Stimulated activated CD4-positive, alpha-beta T cell treated with anti-CD3 and anti-CD28 coated beads, Interleukin-1b, Interleukin-23, amount 100 ng/mL, for 1 hour (primary cell): ENCODE measurements at places on chromosomes 7 and 10.

GRCh38 chr10:110207011-110207804 lies at the start of gene MXI1:
Gene MXI1 (plus strand): TSS chr10:110207605. CDS start chr10:110207809, 204 bp downstream.
- no peak for DNase-seq

- no peak for DNase-seq
These were observed 278.9 kb downstream of the GRID1 start for GRCh38 chr10:86087716-86088115.

GRCh38 chr10:7085913-7086589 lies 324.8 kb downstream of the SFMBT2 start:
- no peak for DNase-seq

DNA sequence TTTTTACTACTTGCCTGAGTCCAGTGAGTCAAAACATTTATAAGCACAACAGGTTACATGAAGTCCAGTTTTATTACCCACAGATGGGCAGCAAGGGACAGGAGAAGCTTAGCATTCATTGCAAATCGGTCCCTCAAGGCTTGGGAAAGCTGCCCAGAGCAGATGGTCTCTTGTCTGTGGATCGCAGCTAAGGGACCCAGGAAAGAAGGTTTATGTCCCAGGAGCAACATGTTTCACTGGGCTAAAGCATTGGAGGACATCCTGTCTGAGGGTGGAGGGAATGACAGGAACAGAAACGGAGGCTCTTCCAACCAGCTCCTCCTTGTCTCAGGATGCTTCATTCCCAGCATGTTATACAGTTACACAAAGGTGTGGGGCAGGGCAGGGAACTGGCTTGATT lies 39.3 kb downstream of the TRIM24 start:
- no peak for DNase-seq

DNA sequence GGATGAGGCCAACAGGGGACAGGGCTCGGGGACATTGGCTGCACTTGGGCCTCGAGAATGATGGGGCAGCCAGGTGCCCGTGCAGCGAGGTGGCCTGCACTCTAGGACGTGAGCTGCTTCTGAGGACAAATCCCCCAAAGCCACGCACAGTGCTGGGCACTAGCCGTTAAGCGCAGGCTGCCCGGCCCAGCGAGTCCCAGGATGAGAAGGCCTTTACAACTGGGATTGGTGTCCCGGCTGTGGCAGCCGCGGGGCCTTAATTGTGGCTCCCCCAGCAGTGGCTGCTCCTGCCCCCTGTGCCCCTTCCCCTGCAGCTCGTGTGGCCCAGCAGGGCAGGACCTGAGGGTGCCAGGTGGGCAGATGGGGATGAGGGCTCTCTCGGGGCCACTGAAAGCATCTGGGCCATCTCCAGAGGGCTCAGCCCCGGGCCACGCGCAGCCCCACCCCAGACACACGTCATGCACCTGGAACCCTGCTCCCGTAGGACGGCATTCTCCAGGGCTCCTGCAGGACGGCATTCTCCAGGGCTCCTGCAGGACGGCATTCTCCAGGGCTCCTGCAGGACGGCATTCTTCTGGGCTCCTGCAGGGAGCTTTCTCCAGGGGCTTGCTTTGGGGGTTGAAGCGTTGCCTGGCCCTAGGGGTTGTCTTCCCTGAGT lies 6.6 kb downstream of the PWWP2B start:
- DNase-seq, result no peak

DNA sequence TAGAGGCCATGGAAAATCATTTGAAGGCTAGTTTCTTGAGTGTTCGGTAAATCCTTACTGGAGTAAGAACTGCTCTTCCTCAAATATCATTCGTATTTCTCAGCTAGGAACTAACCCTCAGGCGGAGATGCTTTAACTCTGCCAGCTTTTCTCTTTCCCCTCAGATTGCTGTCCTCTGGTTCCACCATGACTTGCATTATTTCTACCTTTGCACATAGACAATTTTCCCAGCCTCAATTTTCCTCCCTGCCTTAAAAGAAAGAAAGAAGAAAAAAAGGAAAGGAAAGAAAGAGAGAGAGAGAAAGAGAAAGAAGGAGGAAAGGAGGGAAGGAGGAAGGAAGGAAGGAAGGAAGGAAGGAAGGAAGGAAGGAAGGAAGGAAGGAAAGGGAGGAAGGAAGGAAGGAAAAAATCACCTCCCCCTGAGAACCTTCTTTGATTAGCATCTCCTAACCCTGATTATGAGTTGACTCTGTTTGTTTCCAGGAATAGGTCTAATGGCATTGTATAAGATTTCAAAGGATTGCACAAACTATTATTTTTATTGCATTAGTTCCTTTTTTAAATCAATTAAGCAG lies 123.3 kb upstream of the FAM204A start:
- no peak for DNase-seq

DNA sequence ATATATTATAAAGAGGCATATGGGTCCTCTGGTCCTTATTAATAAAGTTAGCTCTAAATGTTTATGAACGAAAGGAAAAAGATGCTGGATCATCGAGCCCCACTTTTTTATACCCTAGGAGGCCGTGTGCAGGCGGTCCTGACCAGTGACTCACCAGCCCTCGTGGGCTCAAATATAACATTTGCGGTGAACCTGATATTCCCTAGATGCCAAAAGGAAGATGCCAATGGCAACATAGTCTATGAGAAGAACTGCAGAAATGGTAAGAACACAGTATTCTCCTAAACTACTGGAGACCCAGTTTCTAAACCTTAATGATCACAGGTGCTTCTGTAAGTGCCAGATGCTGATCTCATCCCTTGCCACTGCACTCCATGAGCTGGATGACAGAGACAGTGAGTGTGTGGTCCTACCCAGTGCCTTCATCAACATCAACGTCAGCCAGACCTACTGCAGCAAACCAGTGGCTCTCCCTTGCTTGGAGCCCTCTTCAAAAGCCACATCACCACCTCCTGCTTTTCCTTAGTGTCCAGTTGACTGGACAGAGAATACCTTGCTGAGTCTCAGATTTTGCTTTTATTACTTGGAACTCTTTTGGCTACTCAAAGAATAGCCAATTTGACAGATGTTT lies 7.6 kb downstream of the GPNMB start:
- DNase-seq, result no peak

- no peak for DNase-seq
These were observed 1.6 kb downstream of the ZRANB1 start for GRCh38 chr10:124943301-124944092.

DNA sequence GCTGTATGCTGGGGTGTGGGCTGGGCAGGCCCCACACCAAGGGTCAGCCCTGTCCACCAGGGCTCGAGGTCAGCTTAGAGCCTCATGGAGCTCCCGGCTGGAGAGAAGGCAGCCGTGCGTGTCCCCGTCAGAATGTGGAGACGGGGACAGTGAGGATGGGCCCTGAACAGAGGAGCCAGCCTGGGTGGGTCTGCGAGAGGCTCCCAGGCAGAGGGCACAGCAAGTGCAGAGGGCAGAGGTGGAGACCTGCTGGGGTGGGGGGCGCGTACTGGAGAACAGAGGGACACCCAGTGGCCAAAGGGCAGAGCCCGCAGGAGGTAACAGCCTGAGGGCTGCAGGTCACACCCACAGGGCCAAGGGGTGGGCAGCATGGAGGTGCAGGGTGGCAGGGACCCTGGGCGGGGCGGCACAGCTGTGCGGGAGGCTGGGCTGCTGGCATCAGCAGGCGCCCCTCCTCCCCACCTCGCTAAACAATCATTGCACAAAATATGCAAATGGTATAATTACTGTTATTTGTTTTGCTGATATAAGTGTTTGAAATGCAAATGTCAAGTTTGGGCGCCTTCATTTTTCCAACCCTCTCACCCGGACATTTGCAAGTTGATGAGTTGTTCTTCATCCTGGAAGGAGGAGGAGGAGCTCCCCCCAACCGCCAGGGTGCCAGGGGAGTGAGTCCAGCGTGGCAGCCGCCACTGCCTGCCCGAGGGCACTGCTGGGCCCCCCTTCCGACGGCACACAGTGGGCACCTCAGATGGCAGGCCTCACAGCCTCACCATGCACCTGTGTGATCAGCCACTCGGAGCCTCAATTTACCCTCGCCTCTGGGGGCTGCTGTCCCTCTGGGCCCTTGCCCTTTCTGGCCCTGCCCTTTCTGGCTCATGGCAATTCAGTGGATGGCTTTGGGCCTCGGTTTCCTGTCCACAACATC lies 35.0 kb downstream of the ELFN1 start:
- DNase-seq, result no peak

DNA sequence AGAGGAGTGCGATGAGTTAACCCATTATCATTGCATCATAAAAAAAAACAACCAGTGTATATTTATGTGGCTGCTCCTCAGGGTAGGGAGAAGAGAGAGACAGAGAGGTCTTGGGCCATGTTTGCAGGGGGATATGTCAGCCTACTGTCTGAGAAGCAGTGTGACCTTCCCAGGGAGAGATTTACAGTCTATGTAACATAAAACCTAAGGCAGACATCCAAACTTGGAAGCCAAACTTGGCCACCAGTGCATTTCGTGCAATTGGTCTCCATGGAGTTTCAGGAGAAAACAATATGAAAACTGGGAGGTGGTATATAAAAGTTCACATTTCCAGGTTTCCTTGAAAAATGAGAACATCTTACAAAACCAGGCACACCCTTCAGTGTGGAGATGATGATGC lies 85.9 kb upstream of the CXCL12 start:
- DNase-seq, result no peak

- DNase-seq, result no peak
These were observed 25.8 kb upstream of the FAM13C start for GRCh38 chr10:59387951-59388670.

- no peak for DNase-seq
These were observed 54.1 kb downstream of the NRAP start for GRCh38 chr10:113609704-113610108.

- DNase-seq, result no peak
These were observed 19.0 kb upstream of the PFKP start for GRCh38 chr10:3048119-3049019.

DNA sequence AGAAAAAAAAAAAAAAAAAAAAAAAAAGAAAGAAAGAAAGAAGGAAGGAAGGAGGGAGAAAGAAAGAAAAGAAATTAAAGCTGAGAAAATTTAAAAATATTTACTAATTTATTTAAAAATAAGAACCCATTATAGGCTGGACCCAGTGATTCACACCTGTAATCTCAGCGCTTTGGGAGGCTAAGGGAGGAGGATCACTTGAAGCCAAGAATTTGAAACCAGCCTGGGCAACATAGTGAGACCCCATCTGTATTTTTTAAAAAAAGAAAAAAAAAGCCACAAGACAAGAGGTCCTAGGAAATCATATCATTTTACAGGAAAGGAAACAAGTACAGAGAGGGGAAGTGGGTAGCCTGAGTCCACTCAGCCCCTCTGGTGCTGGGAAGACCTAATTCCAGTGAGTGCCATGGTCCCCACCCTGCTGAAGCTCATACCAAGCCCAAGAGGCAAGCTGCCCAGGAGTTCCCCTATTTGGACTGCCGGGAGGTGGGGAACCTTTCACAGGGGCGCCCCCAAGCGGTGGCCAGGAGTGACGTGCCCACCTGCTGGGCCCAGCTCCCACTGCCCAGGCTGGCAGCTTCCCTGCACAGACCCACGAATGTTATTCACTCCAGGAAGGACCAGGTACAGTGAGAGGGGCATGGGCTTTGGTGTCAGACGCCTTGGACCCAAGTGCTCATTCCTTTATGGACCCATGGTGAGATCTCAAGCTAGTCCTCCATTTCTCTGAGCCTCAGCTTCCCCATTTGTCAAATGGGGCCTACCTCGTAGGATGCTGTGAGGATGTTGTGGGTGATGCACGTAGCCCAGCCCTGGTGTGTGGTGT lies 133.6 kb downstream of the ZMIZ1 start:
- DNase-seq, result no peak

GRCh38 chr7:82384051-82384464 lies 59.5 kb downstream of the CACNA2D1 start:
- no peak for DNase-seq

GRCh38 chr10:64458306-64458705 lies 937.1 kb downstream of the REEP3 start:
- no peak for DNase-seq

GRCh38 chr10:14358886-14359573 lies 28.3 kb upstream of the FRMD4A start:
- no peak for DNase-seq

DNA sequence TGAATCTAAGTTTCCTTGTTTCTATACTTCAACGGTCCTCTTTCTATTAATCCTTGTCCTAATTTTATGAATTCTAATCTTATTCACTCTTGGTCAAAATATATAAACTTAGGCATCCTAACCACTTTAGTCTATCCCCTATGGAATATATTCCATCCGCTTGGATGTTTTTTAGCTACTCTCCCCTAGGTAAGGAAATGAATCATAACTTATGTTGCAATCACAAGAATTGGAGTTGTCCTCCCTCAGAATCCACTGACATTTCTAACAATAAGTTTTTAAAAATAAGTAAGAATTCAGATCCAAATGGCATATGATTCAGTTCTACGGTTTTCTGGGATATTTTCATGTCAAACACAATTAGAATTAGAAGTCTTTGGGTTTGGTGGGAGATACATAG lies 1081.6 kb downstream of the SORCS1 start:
- no peak for DNase-seq

DNA sequence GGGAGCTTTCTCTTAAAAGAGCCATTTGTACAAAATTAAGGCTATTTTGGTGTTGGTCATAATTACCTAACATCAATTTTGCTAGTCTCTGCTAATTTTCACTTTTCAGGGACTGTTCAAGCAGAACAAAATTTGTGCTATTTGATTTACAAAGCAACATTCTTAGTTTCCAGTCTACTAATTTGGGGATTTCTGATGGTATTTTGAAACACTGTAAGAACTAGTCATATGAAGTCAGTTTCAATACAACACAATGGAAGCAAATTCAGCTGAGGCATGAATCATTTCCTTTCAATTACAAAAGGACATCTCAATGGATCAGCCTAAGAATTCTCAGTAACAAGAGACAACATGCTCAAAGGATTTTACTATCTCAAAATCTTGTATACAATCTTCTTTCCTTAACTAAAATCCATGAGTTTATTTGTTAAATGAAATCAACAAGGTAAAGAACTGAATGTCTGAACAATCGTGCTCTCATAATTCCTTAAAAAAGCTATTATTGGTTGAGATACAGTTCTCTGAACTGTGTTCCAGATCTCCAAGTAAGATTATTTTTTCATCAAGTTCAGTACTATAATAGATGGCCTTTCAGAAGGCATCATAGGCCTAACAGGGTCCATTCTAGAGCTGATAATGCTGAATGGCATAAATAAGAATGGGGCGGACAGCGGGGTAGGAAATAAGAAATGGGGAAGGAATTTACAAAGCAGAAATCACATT lies 144.6 kb downstream of the NRCAM start:
- DNase-seq, result no peak

DNA sequence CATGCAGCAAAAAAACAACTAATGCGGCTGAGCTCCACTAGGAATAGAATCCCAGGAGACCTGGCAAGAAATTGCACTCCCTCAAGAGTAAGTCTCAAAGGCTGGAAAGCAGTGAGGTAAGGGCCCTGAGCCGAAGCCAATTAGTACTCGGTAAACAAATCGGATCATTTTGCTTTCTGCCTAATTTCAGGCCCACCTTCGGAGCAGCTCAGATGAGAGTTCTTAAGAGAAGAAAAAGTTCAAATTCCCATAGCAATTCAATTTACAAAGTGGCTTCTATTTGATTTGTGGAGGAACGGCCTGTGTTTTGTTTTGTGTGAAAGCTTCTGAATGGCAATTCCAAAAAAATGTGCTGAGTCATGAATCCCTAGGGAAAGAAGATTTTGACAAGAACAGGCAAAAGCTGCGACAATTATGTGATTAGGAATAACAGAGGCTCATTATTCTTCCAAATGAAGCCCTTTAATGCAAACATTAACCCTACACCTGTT lies 60.9 kb downstream of the SLC16A9 start:
- DNase-seq, result no peak

GRCh38 chr10:120115959-120116358 lies 223.4 kb downstream of the SEC23IP start:
- DNase-seq, result no peak
